Naive thymus-derived CD4-positive, alpha-beta T cell (primary cell): ENCODE measurements at places on chromosomes 2 and 18. TPM values are rescaled to one million over a fixed set of nuclear protein-coding genes. Genes with fewer than 3 reads are reported as not detected.

The FAP gene
- not detected for total RNA-seq

The DOCK10 gene
- 275 and 289 TPM in 2 replicates for total RNA-seq

The BOLL gene
- total RNA-seq, result not detected

The DTNA gene
- total RNA-seq, result 1.5 TPM

- H3K36me3 ChIP-seq, result no peaks in the 10 kb centered on the region
- no peaks in the 10 kb centered on the region for H3K27me3 ChIP-seq
- peaks cover 34% of the 10 kb centered on the region for H3K4me1 ChIP-seq
- no peak for DNase-seq
- H3K4me3 ChIP-seq, result peak overlapping the region; percentile 36
Measured at GRCh38 chr18:13611142-13611600, 115.2 kb downstream of the FAM210A start.

DNA sequence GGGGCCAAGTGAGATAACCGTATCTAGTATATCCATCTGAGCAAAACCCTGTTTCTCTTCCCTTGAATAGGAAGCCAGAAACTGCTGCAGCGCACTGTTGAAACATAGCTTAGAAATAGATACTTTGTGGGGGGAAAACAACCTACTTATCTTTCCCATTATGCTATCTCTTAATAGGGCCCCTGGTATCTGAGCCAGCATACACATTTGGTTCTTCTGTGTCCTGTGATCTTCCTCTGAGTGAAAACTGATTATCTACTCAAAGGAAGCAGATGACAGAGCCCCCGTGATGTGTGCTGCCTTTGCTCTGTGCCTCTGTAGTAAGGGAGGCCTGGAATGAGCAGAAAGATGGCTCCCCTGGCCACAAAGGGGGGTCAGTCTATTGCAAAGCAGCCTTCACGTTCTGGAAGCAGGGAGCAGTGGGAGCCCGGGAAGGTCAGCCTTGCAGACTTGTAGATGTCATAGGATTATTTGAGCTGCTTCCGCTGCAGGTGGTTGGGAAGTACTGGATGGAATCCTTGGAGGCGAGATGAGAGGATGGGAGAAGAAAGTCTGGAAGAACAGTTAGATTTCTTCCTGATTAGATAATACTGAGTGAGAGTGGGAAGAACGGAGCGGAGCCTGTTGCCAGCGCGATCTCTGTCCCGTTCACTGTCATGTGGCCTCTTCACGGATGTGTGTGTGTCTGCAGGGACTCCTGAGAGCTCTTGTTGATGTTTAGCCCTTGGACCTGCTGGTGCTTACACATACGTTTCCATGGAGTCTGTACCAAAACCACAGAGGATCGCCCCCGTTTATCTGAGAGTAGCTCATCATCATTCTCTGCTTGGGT, 150.1 kb downstream of the AGAP1 start:
- DNase-seq, result no peak
- no peak overlapping the region for H3K4me3 ChIP-seq
- H3K27me3 ChIP-seq, result no peaks in the 10 kb centered on the region
- no peak overlapping the region for H3K27ac ChIP-seq
- no peaks in the 10 kb centered on the region for H3K4me1 ChIP-seq
- H3K36me3 ChIP-seq, result no peaks in the 10 kb centered on the region

The DNAJC5G gene
- not detected in 2 replicates for total RNA-seq

The TRABD2A gene
- 182 TPM for total RNA-seq

- H3K4me1 ChIP-seq, result no peaks in the 10 kb centered on the region
- no peak for DNase-seq
- H3K27me3 ChIP-seq, result no peaks in the 10 kb centered on the region
- H3K27ac ChIP-seq, result no peak overlapping the region
- no peak overlapping the region for H3K4me3 ChIP-seq
Measured at GRCh38 chr2:70477441-70477844, 76.2 kb downstream of the TGFA start.

The HRH4 gene
- total RNA-seq, result not detected

GRCh38 chr2:218832520-218832919, 917 bp upstream of the PRKAG3 start:
- no peaks in the 10 kb centered on the region for H3K4me1 ChIP-seq
- H3K36me3 ChIP-seq, result no peaks in the 10 kb centered on the region
- H3K4me3 ChIP-seq, result no peak overlapping the region
- no peak for DNase-seq
- no peak overlapping the region for H3K27ac ChIP-seq
- H3K27me3 ChIP-seq, result no peaks in the 10 kb centered on the region
